ENCODE measurements at places on chromosomes 11 and 22.

GRCh38 chr22:27988704-27989103, 69.6 kb upstream of the PITPNB start:
- H3K4me1 ChIP-seq: peaks cover 8% of the 10 kb centered on the region
- no peak overlapping the region for H3K4me3 ChIP-seq
- H3K27ac ChIP-seq: no peak overlapping the region
- no peak for DNase-seq
- peaks cover 37% of the 10 kb centered on the region for H3K36me3 ChIP-seq

DNA sequence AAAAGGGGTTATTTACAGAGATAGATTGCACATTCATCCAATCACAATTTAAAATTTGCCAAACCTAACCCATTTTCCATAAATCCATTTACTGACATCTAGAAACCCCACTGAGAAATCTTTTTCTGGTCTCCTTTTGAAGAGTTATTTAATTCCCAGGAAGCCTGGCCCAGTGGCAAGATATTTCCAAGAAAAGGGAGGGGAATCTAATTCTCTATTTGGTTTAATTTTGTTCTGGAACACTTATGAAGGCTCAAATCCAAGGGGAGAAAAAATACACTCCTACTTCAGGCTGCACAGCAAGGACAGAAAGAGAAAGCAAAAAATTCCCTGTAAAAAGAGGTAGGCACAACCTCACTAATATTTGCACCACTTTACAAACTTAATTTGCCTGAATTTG, 88.2 kb upstream of the LDLRAD3 start:
- H3K27ac ChIP-seq: no peak overlapping the region
- peaks cover 24% of the 10 kb centered on the region for H3K4me1 ChIP-seq
- DNase-seq: no peak

DNA sequence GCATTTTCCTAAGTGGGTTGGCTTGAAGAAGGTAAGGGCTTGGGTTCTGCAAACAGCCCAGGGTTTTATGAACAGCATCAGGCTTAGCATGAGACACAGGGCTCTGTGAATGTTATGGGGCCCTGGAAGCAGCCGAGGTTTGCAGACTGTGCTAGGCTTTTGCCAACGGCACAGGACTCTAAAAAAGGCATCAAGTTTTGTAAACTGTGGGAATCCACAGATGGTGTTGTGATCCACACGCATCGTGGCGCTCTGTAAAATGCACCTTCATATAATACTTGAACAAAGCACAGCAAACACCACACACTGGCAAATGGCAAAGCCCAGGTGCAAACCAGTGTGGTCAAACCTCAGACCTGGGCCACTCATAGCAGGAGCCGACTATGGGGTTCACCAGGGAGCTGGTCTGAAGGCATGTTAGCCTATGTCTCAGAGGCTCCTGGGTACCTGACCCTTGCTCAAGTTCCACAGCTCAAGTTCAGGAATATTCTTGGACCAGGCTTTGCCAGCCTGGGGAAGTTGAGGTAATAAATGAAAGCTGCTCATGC, 2.4 kb upstream of the SLCO2B1 start:
- DNase-seq: no peak
- H3K4me3 ChIP-seq: no peak overlapping the region
- peaks cover 13% of the 10 kb centered on the region for H3K36me3 ChIP-seq
- peaks cover 48% of the 10 kb centered on the region for H3K4me1 ChIP-seq
- no peak overlapping the region for H3K27ac ChIP-seq

- H3K36me3 ChIP-seq: peaks cover 27% of the 10 kb centered on the region
- peak overlapping the region; percentile 34 for H3K4me3 ChIP-seq
- no peak for DNase-seq
- peaks cover 30% of the 10 kb centered on the region for H3K4me1 ChIP-seq
Measured at GRCh38 chr11:76824083-76824939, 36.4 kb upstream of the ACER3 start.

GRCh38 chr11:11731311-11732083, 109.7 kb upstream of the GALNT18 start:
- H3K27ac ChIP-seq: no peak overlapping the region
- H3K4me1 ChIP-seq: peaks cover 16% of the 10 kb centered on the region
- H3K4me3 ChIP-seq: no peak overlapping the region
- H3K27me3 ChIP-seq: peaks cover 3% of the 10 kb centered on the region

DNA sequence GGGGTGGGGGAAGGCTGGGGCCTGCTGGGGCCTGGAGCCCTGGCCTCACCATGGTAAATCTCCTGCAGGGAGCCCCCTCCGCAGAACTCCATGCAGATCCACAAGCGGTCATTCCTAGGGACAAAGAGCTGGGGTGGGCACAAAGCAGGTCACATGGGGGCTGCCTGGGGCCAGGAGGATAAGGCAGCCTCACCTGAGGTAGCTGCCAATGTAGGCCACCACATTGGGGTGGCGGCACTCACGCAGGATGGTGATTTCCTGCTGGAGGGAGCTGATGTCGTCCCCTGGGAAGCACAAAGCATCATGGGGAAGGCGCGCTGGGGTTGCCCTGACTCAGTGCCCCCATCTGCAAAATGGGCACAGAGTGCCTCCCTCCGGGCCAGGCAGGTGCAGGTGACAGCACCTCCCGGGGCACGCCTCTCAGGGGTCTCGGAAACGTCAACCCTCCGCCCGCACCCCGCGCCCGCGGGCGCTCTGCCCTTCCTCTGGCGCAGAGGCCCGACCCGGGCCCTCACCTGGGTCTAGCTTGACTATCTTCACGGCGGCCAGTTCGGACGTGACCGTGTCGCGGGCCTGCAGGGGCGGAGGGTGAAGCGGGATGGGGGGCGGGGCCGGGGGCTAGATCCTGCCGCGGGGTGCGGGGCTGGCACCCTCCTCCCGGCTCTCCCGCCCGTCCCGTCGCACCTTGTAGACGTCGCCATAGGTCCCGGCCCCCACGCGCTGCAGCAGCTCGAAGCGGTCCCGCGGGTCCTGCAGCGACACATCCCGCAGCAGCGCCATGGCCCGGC, 450 bp downstream of the MAP4K2 start:
- peaks cover 24% of the 10 kb centered on the region for H3K4me1 ChIP-seq
- no peak for DNase-seq
- no peak overlapping the region for H3K27ac ChIP-seq

- no peak overlapping the region for H3K27ac ChIP-seq
- DNase-seq: no peak
- peaks cover 1% of the 10 kb centered on the region for H3K27me3 ChIP-seq
- peaks cover 39% of the 10 kb centered on the region for H3K4me1 ChIP-seq
Measured at GRCh38 chr11:88398372-88398771, 60.8 kb upstream of the CTSC start.

DNA sequence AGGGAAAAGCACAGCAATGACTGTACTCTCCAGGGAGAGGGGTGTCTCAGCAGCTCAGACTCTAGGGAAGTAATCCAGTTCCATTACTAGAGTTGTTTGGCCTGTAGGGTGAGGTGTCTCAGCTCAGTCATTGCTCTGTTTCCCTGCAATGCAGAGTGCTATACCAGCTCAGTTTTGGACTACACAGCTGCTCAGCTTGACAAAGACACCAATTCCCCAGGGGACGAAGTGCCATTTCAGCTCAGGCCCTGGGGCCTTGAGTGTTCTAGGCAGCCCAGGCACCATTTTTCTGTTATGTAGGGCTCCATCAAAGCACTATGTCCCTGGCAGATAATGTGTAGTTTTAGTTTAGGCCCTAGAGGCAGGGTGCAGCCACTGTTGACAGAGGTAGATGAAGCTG, 18.2 kb downstream of the CALCB start:
- no peaks in the 10 kb centered on the region for H3K4me1 ChIP-seq
- peaks cover 2% of the 10 kb centered on the region for H3K27me3 ChIP-seq
- H3K36me3 ChIP-seq: no peaks in the 10 kb centered on the region
- no peak overlapping the region for H3K27ac ChIP-seq
- no peak for DNase-seq

GRCh38 chr11:132334769-132335280, 964.4 kb downstream of the NTM start:
- H3K27ac ChIP-seq: no peak overlapping the region
- no peaks in the 10 kb centered on the region for H3K27me3 ChIP-seq
- peaks cover 10% of the 10 kb centered on the region for H3K4me1 ChIP-seq
- no peak overlapping the region for H3K4me3 ChIP-seq

DNA sequence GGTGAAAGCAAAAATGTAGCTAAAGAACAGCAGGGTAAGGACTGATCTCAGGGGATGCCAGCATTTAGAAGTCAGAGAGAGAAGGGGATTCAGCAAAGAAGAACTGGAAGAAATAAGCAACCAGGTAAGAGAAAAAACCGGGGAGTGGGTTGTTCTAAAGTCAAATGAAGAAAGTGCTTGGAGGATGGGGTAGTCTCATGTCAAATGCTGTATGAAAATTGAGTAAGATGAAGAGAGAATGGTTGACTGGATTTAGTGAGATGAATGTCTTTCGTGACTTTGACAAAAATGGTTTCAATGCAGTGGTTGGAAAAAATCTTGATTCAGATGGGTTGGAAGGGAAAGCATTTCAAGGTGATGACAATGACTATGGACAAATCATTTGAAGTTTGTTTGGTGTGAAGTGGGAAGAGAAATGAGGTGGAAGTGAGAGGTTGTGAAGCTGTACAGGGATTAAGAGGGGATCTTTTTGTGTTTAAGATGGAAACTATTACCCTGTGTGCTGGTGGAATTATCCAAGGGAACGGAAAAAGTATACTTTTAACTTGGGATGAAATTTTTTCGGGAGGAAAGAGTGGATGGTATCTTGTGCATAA, 484.0 kb downstream of the ETS1 start:
- no peaks in the 10 kb centered on the region for H3K36me3 ChIP-seq
- DNase-seq: no peak
- H3K27ac ChIP-seq: no peak overlapping the region

DNA sequence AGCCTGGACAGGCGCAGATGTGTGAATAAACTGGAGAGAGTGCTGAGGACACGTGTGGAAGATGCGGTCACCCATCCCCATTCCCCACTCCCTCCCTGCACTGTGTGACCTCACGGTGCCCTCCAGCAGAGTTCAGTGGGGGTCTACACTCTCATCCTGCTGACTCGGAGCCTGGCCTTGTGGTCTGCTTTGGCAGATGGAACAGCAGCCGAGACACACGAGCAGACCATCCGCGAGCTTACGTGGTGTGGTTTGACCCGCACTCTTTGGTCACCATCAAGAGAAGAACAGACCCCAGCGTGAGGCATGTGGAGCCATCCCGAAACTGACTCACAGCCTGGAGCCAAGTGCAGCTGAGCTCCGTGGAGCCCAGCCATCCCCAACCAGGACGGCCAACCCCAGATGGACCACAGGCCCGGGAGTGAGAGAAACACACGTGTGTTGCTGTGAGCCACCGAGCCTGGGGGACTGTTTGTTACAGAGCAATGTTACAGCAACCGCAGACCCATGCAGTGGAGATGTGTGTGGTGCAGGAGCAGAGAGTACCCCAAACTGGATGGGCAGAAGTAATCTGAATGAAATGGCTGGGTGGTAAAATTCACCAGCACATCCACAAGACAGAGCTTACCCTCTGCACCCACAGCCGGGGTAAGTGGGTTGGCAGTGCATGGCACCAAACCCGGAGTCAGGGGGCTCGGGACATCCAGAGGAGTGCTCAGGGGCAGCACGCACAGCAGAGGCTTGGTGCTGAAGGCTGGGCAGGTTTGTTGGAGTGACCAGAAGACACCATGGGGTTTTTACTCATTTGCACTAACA, 90.7 kb downstream of the RTL6 start:
- H3K4me3 ChIP-seq: no peak overlapping the region
- H3K27me3 ChIP-seq: peaks cover 5% of the 10 kb centered on the region
- no peaks in the 10 kb centered on the region for H3K36me3 ChIP-seq
- H3K27ac ChIP-seq: no peak overlapping the region
- peaks cover 5% of the 10 kb centered on the region for H3K4me1 ChIP-seq
- no peak for DNase-seq

GRCh38 chr22:28711820-28712777, 29.5 kb downstream of the CHEK2 start:
- DNase-seq: no peak
- peaks cover 4% of the 10 kb centered on the region for H3K36me3 ChIP-seq
- peaks cover 29% of the 10 kb centered on the region for H3K4me1 ChIP-seq
- no peak overlapping the region for H3K4me3 ChIP-seq
- H3K27me3 ChIP-seq: no peaks in the 10 kb centered on the region
- peak overlapping the region; percentile 95 for H3K27ac ChIP-seq

DNA sequence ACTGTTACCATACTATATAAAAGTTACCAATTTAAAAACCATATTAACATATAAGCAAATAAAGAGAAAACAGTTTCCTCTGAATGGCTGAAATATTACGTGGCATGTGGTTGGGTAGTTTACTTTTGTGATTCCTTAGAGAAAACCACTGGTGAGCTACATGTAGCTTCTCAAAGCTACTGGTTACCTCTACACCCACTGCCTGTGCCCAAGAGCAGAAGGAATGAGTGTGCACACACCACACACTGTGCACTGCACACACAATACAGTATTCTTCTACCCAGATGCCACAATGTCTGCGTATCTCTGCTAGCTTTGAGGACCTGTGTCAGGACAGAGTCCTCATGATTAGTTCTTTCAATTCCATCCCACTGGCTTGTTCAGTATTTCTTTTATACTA, 25.5 kb upstream of the YPEL1 start:
- H3K4me3 ChIP-seq: no peak overlapping the region
- no peak overlapping the region for H3K27ac ChIP-seq
- H3K4me1 ChIP-seq: peaks cover 9% of the 10 kb centered on the region
- H3K36me3 ChIP-seq: peaks cover 33% of the 10 kb centered on the region
- no peak for DNase-seq
- peaks cover 7% of the 10 kb centered on the region for H3K27me3 ChIP-seq

GRCh38 chr22:50016308-50016987, 3.9 kb upstream of the IL17REL start:
- no peaks in the 10 kb centered on the region for H3K4me1 ChIP-seq
- H3K27me3 ChIP-seq: peaks cover 21% of the 10 kb centered on the region
- DNase-seq: peak; percentile 3
- no peak overlapping the region for H3K27ac ChIP-seq
- no peaks in the 10 kb centered on the region for H3K36me3 ChIP-seq

GRCh38 chr22:31093086-31093850, 12.2 kb downstream of the SMTN start:
- H3K27me3 ChIP-seq: peaks cover 10% of the 10 kb centered on the region
- no peak for DNase-seq
- peaks cover 52% of the 10 kb centered on the region for H3K36me3 ChIP-seq
- H3K4me1 ChIP-seq: peaks cover 23% of the 10 kb centered on the region
- no peak overlapping the region for H3K27ac ChIP-seq

DNA sequence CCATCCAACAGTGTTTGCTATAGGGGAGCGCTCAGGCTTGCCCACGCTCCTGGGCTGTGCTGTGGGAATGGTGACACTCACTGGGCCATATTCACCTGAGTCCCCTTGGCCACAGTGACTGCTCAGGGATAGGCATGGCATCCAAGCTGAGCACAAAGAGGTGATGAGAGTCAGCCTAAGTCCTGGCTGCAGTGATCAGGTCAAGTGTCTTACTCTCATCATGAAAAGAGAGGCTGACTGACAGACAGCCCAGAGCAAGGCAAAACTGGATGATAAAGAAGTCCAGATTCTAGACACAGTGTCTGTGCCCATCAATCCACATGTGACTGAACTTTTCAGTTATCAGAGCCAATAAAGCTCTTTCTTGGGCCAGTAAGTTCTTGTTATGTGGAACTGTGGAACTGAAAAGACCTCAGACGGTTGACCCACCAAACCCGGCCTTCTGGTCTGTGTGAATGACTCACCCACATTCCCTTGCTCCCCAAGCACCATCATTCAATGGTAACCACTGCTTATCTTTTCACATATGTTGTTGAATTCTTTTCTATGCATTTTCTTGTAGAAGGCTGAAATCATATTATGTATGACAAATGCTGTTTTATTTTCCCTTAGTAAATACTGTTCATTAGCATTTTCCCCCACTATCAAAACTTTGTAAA, 43.2 kb upstream of the YPEL1 start:
- DNase-seq: no peak
- no peak overlapping the region for H3K4me3 ChIP-seq
- H3K36me3 ChIP-seq: peaks cover 11% of the 10 kb centered on the region
- H3K27ac ChIP-seq: no peak overlapping the region
- H3K4me1 ChIP-seq: no peaks in the 10 kb centered on the region
- H3K27me3 ChIP-seq: peaks cover 6% of the 10 kb centered on the region

Data from endothelial cell (in vitro differentiated cells).